Dermis blood vessel endothelial cell (primary cell): ENCODE measurements at places on chromosomes 5 and 9.

DNA sequence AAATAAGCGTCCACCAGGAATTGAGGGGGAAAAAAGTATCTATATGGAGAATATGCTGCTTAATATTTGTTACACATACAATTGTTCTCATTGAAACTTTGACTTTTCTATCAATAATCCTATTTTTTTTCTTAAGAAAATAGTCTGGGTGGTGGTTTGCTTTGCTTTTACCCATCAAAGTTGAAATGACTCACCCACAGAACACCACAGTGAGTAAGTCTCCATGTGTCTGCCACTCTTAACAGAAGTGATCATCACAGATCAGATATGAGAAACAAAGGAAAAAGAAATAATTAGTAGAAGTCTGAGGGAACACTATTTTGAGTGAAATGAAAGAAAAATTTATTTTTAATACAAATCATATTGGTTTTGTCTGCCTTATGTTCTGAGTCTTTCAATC, 742.8 kb downstream of the CDH9 start:
- DNase-seq, result no peak

GRCh38 chr5:119255571-119256356, 100.1 kb upstream of the TNFAIP8 start:
- DNase-seq, result peak; percentile 43

- DNase-seq, result no peak
Observed at GRCh38 chr5:67202828-67203227, 6.2 kb upstream of the CD180 start.

- DNase-seq, result peak; percentile 52
Observed at GRCh38 chr9:123438321-123438720, 82.3 kb downstream of the CRB2 start.

GRCh38 chr5:72584466-72584865, 77.3 kb upstream of the ZNF366 start:
- peak; percentile 51 for DNase-seq

GRCh38 chr9:110980261-110980660, 58.0 kb downstream of the LPAR1 start:
- DNase-seq, result no peak

DNA sequence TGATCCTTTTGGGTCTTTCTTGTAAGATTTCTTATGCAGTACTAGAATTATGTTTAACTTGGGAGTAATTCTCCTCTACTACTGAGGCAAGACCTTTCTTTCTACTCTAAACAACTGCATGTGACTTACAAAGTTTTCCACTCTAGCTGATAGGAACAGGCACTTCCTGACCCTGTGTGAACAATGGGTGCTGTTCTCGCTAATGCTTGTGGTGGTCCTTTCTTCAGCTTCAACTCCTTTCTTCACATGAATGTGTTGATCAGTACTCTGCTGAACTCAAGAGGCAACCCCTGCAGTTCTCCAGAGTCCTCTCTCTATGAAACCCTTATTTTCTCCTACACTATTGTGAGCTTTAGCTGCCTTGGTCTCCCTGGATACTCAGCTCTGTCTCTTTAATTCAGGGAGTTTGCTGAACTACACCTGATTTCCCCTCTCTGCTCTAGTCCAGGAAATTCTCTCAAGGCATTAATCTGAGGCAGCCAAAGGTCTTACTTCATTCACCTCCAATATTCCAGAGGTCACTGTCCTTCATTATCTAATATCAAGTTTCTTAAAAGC, 484.6 kb upstream of the PIK3R1 start:
- DNase-seq, result peak; percentile 58

DNA sequence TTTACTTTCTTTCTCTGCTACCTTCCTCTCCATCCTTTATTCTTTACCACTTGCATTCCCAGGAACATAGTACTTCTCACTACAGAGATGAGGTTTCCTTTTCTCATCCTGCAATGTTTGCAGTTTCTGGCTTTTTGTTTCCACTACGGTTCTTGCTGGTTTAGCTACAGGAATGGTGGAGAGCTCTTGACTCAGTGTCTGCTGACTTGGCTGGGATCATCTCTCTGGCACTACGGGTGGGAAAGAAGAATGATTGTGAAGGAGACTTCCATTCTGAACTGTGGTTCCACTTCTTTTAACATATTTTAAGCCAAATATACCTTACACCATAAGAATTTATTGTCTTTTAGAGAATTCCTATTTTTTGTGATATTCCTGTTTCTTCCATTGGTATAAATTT, 65.1 kb downstream of the NREP start:
- DNase-seq, result no peak

DNA sequence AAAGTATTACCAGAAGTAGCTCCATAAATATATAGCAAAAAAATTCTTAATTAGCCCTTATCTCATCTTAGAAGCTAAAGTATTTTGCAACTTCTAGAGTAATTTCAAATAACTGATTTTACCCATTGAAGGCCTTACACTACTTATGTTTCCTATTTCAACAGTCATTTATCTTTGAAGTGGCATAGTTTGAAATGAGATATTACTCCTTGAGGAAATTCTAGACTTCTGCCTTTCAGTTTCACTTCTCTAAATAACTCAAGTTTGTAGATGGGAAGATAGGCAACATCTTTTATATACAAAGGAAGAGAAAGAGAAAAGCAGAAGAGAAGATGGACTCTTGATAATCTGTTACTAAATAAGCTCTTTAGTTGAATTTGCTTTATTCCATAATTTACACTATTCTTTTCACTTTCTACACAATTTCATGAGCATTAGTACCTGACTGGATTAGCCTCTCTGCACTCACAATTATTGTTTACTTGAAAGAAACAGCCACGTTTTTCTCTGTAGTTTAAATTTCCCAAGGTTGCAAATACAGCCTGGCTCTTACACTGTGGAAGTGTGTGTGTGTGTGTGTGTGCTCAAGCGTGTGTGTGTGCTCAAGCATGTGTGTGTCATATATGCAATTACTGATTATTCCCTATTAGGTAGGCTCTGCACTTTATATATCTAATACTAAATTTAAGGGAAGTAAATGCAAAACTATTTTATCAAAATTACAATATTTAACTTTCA, 60.6 kb upstream of the EMB start:
- DNase-seq, result no peak

- DNase-seq, result no peak
Observed at GRCh38 chr5:93126634-93127033, 454.4 kb downstream of the NR2F1-AS1 start.

DNA sequence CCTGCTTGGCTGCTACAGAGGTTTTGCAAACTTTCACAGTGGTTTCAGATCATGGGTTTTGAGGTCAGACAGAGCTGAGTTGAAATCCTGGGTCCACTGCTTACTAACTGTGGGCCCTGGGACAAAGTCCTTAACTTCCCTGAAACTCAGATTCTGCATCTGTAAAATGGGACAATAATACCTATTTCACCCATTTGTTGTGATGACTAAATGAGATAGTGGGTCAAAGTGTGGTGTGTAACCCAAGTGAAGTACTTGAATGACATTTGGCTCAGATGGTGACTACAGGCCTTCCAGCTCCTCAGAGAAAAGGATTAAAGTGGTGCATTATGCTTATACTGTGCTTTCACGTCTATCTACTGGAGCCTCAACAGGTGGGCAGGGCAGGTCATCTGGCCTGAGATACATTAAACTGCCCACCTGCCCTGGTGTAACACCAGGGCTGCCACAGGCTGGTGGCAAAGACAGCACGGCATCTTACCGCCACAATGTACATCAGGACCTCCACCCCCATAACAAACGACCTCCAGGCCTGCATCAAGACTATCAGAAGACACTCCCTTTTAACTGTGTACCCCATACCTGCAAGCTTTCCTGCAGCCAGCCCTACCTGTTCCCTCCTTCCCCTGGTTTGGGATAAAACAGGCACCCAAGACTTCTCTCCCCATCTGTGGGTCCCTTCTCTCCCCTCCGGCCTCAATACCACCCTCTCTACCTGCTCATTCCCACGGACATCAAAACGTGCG, 846 bp upstream of the TRAF1 start:
- DNase-seq, result no peak

GRCh38 chr9:97962575-97962974, 20.6 kb upstream of the ANP32B start:
- no peak for DNase-seq

DNA sequence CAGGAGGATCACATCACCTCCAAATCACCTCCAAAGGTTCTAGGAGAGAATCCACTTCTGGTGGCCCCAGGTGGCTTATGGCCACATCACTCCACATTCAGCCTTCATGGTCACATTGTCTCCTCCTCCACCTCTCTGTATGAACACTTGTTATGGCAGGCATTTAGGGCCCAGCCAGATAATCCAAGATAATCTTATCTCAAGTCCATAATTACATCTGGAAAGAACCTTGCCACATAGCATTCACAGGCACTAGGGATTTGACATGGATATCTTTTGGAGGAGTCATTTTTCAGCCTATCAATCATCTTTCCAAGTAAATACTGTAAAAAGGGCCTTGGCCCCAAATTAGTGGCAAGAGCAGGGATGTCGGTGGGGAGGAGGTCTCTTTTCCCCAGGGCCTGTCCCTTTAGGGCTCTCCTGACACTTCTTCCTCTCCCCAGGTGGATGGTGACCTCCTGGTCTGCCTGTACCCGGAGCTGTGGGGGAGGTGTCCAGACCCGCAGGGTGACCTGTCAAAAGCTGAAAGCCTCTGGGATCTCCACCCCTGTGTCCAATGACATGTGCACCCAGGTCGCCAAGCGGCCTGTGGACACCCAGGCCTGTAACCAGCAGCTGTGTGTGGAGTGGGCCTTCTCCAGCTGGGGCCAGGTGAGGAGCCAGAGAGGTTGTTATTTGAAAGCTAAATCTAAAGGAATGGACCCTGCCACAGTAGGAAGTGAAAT, 140.9 kb downstream of the SAXO1 start:
- no peak for DNase-seq

- DNase-seq, result no peak
Observed at GRCh38 chr5:91486638-91487037, 103.5 kb upstream of the ARRDC3 start.

DNA sequence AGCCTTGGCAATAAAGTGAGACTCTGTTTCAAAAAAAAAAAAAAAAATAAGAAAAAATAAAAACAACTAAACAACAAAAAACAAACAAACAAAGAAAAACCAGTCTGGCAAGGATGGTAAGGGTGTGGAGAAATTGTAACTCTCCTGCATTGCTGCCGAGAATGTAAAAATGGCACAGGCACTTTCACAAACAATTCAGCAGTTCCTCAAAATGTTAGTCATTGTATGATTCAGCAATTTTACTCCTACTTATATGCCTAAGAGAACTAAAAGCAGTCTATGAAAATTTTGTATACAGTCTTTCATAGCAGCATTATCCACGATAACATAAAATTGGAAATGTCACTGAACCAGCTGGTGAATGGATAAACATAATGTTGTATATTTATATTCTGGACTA, 280.4 kb downstream of the CDH9 start:
- no peak for DNase-seq

DNA sequence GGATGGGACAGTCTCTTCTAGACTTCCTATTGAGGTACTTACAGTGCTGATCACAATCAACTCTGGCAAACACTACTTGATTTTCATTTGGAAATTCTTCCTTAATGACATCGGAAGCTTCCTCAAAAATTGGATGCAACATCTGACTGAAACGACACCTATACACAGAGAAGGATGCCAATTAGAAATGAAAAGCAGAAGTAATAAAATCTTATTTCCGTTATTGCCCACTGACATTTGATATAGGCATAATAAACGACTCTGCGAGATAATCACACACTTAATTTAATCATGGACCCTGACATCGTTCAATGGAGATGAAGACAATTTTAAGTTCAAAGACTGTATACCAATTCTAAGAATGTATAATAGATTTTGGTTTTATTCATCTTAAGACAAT, 46.4 kb downstream of the ERP44 start:
- DNase-seq, result no peak

DNA sequence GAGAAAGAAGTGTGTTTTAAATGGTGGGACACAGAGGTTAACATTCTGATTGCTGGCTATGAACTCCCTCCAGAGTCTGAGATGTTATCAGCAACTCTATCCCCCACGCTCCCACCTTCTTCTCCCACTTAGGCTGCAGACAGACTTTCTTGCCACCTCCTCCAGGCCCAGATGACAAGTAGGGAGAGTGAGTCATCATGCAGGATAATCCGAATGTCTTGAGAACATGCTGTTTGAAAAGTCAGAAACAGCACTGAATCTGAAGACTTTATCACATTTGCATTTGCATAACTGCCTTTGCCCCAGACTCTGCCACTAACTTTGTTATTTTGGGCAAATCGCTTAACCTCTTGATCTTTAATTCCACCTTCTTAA, 139.8 kb downstream of the ESM1 start:
- DNase-seq, result no peak

DNA sequence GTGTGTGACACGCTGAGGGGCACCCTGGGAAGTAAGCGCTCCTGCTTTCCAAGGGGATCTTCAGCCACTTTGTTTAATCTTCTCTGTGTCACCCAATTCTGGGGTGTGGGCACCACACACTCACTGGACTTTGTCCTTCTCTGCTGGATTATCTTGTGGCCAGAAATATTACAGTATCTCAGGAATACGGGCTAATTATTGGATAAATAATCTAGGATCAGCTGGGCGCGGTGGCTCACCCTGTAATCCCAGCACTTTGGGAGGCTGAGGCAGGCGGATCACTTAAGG, 50.9 kb downstream of the COL5A1 start:
- no peak for DNase-seq

GRCh38 chr9:81490605-81491331, 198.6 kb downstream of the TLE1 start:
- DNase-seq, result peak; percentile 45

GRCh38 chr5:124297826-124298225, 448.6 kb downstream of the ZNF608 start:
- DNase-seq, result no peak

- DNase-seq, result no peak
Observed at GRCh38 chr5:3033033-3033755, 281.7 kb upstream of the IRX2 start.
